ENCODE measurements at places on chromosomes 1 and 21. TPM values are rescaled to one million over a fixed set of nuclear protein-coding genes. Genes with fewer than 3 reads are reported as not detected.

Gene OR2T11
- not detected for total RNA-seq

- DNase-seq: peak; percentile 33
Observed at GRCh38 chr1:204128964-204129896, 22.6 kb downstream of the ETNK2 start.

- no peak for DNase-seq
Observed at GRCh38 chr21:32782698-32783097, 11.1 kb upstream of the PAXBP1 start.

GRCh38 chr1:162400790-162401355, 11.1 kb downstream of the SH2D1B start:
- DNase-seq: no peak

DNA sequence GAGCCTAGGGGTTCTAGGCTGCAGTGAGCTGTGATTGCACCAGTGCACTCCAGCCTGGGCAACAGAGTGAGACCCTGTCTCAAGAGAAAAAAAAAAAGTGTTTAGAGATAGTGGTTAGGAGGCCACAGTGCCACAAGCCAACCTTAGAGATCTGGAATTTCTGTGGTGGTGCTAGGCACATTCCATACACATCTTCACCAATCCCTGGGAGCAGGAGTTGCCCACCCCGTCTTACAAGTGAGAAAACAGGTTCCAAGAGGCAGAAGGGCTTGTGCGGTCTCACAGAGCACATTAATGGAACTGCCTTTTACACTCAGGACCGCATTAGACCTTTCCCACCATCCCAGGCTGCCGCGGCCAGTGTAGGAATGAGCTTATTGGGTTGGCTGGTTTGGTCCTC, 93.2 kb downstream of the EPHB2 start:
- no peak for DNase-seq

DNA sequence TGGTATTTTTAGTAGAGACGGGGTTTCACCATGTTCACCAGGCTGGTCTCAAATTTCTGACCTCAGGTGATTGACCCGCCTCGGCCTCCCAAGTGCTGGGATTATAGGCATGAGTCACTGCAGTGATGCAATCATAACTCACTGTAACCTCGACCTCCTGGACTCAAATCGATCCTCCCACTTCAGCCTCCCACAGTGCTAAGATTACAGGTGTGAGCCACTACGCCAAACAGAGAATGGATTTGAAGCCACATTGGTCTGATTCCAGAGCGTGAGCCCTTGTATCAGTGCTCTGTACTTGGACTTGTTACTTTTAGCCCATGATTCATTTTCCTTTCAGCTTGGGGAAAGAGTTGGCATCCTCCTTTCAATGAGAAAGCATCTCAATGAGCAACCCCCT, 14.9 kb upstream of the ZNF683 start:
- peak; percentile 80 for DNase-seq

DNA sequence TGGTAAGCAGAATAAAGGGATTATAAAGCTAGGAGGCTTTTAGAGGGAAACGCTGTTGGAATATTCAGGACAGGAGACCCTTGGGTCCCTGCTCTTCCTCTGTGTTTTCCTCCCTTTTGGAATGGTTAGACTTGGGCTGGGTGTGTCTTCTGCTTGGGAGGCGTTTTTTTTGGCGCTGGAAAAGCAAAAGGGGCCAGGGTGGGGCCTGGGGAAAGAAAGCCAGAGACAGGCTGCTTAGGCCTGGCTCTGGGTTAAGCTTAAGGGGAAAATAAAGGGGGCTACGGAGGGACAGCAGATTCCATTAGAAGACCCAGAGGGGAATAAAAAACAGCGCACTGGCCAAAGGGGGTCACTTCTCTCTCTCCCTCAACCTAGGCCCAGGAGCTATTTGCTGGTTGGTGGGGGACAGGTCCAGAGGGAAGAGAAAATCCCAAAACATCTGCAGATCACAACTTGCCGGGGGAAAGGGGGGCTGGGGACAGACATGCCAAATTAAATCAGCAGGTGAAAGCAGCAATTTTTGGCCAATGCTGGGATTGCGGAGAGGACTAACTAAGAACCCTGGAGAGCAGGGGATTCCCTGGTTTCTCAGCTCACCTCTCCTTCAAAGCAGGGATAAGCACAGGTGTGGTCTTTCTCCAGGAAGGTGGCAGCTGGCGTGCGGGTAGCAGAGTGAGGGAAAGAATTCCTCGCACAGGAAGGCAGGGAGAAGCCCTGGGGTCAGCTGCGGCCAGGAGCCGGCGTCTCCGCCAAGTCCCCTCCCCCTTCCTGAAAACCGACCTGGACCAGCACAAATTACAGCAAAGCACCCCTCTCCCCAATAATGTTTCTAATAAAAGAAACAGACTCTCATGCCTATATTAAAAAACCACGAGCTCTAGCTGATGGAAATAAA, 82.2 kb upstream of the AK4 start:
- DNase-seq: no peak

Gene UCK2
- total RNA-seq: 78.2 TPM

Gene EDN2
- total RNA-seq: 13.3 TPM

Gene MXRA8
- 5.0 TPM for total RNA-seq

GRCh38 chr1:67687649-67688048, 2.6 kb downstream of the GADD45A start:
- peak; percentile 49 for DNase-seq

GRCh38 chr1:162175379-162176081, 106.0 kb downstream of the NOS1AP start:
- DNase-seq: no peak

GRCh38 chr1:200642481-200642880, 21.9 kb upstream of the KIF14 start:
- no peak for DNase-seq

Gene HTR6
- total RNA-seq: not detected

DNA sequence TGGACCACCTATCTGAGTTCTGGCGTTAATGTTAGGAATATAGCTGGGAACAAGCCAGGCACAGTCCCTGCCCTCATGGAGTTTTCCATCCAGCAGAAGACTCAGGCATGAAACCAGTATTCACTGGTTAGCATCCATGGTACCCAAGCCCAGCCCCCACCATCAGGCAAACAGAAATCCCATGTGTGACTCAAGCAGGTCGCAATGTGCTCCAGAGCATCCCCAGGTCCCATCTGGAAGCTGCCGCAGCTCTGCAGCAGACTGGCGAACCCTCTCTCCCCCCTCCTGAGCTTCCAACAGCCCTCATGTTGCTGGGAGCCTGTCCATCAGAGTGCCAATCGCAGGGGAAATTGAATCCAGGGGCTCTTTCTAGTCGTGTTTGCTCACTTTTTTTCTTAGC, 174.2 kb downstream of the RRAGC start:
- DNase-seq: no peak

DNA sequence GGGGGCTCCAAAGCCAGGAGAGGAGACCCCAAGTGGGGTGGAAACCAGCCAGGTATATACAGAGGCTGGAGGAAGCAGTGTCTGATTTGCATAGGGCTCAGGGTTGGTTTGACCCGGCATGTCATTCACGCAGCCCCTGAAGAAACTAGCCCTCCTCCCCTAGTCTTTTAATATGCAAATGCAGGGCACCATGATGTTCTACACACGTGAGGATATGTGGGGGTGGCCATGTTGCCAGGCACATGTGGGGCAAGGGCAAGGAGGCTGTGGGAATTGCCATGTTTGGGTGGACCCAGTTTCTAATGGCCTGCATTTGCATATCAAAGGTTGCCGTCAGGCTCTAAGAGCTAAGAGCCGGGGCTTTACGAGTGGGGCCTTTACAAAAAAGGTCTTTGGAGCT, 12.0 kb upstream of the RHOU start:
- no peak for DNase-seq

DNA sequence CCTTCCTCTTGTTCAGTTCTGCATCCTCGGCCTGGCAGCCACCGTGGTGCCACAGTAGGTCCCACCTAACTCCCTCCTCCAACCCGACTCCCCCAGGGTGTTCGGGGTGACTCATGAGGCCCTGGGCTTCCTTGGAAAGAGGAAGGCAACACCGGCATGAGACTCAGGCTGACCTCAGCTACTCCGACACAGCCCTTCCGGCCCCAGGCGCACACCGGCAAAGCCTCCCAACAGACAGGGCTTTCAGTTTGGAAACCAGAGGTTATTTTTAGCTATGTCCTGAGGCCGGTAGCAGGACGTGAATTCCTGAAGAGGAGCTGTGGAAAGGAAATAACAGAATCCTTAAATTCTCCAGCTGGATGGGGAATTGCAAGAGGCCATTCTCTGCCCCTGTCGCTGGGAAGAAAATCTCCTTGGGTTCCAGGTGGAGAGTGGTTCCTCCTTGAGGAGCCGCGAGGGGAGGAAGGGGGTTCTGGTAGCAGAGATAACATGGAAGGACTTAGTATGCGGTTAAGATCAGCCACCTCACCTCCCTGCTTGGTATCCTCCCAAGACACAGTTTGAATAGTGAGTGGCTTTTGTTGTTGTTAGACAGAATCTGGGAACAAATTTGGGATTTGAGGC, 24.4 kb downstream of the PLXNA2 start:
- peak; percentile 90 for DNase-seq

- DNase-seq: no peak
Observed at GRCh38 chr1:178495158-178495557, 1.6 kb downstream of the CLEC20A start.

Gene RIMS3
- 0.26 TPM for total RNA-seq

Gene LIPI
- not detected for total RNA-seq

- DNase-seq: no peak
Observed at GRCh38 chr1:230773396-230774033, 26.3 kb downstream of the CAPN9 start.

- peak; percentile 46 for DNase-seq
Observed at GRCh38 chr1:158716335-158716734, 4.2 kb downstream of the OR6K3 start.

Gene FAM167B
- 0.26 TPM for total RNA-seq
